ENCODE measurements at places on chromosomes 2 and 18.

DNA sequence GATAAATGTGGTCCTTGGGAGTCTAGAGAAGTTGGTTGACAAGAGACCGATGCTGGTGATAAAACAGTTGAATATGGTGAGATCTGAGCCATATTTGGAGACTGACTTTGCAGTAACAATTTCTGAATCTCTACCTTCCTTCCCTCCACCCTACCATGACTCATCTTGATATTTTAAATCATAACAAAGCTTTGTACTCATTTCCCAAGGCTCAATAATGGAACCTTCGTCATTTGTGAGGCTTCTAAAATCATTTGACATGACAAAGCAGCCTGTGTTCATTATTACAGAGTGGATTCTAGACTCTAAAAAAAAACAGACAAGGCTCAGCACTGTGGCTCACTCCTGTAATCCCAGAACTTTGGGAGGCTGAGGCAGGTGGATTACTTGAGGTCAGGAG lies 38.5 kb upstream of the PDCL3 start:
- no peak for DNase-seq

- no peak for DNase-seq
Observed at GRCh38 chr2:73906847-73907505, 14.2 kb downstream of the ACTG2 start.

DNA sequence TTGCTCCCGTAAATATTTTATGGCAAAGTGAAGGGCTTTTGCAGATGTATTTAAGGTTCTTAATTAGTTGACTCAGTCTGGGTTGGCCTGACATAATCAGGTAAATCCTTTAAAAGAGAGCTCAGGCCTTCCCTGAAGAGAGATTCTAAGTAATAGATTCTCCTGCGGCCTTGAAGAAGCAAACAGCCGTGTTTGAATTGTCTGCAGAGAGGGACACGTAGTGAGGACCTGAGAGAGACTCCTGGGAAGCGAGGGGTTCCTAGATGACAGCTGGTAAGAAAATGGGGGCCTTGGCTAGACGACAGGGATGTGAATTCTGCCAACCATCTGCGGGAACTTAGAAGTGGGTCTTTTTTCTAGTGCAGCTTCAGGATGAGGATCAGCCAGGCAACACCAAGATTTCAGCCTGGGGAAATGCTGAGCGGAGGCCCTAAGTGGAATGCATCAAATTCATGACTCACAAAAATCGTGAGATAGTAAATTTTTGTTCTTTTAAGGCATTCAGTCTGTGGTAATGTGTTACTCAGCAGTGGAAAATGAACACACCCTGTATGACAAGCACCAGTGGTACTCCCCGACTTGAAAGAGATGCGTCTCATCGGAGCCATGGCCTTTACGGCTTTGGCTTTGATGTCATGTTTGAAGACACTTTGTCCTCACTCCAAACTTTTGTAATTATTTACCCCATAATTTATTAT lies 62.1 kb upstream of the SMIM21 start:
- no peak for DNase-seq

DNA sequence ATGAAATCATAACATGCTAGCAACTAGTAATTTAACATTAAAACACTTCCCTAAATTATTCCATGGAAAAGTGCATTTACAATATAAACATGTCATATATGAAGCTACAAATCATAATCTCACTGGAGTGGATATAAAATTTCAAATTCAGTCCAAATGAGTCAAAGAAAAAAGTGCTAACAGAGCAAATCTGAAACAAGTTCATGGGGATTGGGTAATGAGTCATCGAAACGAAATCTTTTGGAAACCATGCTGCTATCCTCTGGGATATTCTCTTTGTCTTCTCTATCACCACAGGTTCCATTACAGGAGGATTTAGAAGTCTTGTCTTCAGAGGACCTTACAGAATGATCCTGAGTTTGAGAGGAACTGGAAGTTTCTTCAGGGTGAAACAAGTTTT lies 34.1 kb downstream of the STK17B start:
- no peak for DNase-seq

GRCh38 chr18:38487521-38487920 lies 921.9 kb upstream of the CELF4 start:
- no peak for DNase-seq

DNA sequence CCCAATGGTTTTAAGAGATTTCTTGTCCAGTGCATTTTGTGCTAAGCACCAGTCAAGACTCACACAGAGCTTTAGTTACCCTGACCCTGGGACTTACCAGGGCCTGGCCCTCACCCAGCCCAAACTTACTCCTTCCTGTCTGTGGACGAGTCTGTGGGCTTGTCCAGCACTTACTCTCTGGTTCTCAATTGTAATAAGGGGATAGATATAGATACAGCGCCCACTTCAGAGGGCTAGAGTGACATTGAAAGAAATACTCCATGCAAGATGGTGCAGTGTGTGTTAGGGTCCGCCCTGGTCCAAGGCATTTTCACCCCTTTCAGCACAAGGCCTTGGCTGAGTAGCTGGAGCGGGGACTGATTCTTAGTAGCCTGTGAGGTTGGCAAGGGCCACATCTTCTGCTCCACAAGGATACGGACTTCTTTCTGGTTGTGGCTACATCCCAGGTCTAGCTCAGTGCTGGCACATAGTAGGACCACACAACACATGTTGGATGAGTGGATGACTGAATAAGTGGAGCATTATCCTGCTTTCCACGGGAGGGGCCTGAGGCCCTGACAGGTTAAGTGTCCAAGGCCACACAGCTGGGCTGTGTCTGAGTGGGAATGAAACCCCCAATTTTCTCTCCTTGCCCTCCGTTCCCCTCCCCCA lies 3.8 kb upstream of the ARID5A start:
- DNase-seq = no peak

- no peak for DNase-seq
Observed at GRCh38 chr2:8342407-8342806, 339.4 kb upstream of the ID2 start.

- no peak for DNase-seq
Observed at GRCh38 chr2:241047253-241048010, 49.0 kb downstream of the SNED1 start.

DNA sequence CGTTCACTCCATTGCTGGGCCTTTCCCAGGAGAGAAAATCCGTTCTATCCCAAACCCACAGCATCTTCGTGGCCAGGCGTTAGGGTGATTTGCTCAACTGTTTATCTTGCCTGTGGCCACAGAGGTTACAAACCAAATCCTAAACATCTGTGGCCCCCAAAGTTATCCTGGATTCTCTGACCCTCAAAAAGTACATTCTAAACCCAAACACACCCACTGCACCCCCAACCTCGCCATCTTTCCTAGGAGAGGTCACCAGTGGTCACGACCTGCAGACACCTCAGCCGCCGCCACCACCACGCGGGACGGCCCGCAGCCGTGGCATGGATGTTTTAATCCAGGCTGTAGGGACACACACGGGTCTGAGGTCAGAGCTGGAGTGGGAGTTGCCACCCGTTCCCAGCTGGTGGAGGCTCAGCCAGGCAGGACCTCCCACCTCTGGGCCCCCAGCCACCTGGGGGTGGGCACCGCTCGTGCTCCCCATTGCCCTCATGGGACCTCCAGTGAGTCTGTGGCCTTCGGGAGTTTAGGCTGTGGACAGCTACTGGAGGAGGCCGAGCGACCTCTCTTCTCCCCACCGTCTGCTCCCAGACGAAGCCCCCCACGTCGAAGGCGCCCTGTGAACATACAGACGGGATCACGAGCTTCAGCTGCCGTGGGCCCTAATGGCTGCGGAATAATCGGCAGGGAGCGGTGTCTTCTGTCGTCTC lies 72.0 kb downstream of the KCNG2 start:
- DNase-seq = no peak

DNA sequence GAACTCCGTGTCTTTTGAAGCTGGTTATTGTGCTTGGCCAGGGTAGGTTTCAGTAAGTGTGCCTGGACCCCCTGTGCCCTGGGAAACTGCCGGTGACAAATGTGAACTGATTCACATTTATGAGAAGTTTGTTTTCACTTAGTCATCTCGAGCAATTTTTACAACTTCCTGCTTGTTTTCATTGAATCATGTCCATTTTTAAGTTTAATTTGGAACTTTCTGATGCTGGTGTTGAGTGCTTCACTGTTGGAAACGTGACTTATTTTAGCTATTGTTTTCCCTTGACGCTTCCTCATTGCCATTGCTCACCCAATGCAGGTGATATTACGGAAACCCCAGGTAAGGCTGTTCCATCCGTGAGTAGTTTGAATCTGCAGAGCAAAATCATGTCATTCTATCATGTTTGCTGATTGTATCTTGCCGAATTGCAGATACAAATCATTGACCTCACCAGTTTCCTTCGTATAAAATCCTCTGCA lies 97.2 kb downstream of the RTN4 start:
- DNase-seq = no peak
